Heart right ventricle (tissue), 16 donors: ENCODE measurements at places on chromosomes 2 and 18. TPM values are rescaled to one million over a fixed set of nuclear protein-coding genes. Genes with fewer than 3 reads are reported as not detected.

- no peaks in the 10 kb centered on the region for H3K27me3 ChIP-seq
- DNase-seq: no peak
- peaks cover 12% of the 10 kb centered on the region for H3K4me1 ChIP-seq
- H3K4me3 ChIP-seq: no peak overlapping the region
- no peak overlapping the region for H3K27ac ChIP-seq
Observed at GRCh38 chr2:40118622-40119021, 333.3 kb downstream of the SLC8A1 start.

The CYP27C1 gene
- not detected for total RNA-seq

- no peak for DNase-seq
- H3K27ac ChIP-seq: peak overlapping the region; percentile 63
- H3K4me3 ChIP-seq: no peak overlapping the region
- H3K36me3 ChIP-seq: no peaks in the 10 kb centered on the region
- H3K27me3 ChIP-seq: no peaks in the 10 kb centered on the region
- H3K4me1 ChIP-seq: peaks cover 55% of the 10 kb centered on the region
Observed at GRCh38 chr2:46015671-46016070, 281.5 kb upstream of the EPAS1 start.

DNA sequence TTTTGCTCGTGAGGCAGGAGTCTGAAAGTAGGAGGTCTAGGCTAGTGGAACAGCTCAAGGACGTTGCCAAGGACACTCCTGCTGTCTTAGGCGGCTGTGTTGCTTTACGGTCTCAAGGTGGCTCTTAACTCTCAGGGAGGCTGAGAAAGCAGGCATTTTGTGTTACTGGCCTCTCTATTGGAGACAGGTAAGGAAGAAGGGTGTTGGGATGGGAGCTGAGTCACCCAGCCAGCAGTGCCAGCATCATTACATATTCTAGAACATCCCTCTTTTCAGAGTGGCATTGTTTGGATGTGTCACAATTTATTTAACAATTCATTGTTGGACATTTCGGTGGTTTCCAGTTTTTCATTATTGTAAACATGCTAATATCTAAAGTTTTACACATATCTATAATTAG is 30.8 kb upstream of the TMEM214 start:
- H3K4me3 ChIP-seq: no peak overlapping the region
- H3K36me3 ChIP-seq: no peaks in the 10 kb centered on the region
- no peak for DNase-seq
- no peak overlapping the region for H3K27ac ChIP-seq
- no peaks in the 10 kb centered on the region for H3K4me1 ChIP-seq

DNA sequence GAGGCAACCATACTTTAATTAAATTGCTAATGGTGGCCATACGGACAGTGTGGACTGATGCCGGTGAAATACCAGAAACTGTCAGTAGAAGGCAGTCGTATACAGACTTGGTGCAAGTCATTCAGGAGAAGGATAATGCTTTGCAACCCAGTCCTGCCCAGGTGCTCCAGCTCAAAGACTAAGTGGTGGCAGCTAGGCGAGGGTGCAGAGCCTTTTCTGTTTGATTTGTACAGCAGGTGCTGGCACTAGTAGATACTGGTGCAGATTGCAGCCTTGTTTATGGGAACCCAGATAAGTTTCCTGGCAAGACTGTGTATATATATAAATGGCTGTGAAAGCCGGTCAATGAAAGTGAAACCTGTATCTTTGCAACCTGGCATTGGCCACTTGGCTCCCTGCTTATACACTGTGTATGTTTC is 208.3 kb upstream of the SYT4 start:
- H3K27me3 ChIP-seq: no peaks in the 10 kb centered on the region
- H3K36me3 ChIP-seq: no peaks in the 10 kb centered on the region
- no peaks in the 10 kb centered on the region for H3K4me1 ChIP-seq
- no peak for DNase-seq

DNA sequence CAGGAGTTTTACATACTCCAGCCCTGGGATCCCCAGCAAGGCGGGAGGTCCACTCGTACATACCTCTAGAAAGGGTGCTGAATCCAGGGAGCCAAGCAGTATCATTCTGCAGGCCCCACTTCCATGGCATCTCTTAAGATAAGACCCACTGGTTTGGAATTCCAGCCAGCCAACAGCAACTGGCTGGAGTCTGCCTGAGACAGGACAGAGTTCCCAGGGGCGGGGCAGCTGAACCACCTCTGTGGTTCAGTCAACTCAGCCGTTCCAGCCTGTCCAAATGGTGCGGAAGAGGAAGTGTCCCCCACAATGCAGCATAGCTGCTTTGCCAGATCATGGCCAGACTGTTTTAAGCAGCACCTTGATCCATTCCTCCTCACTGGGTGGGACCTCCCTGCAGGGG is 33.2 kb downstream of the ZNF892 start:
- H3K27me3 ChIP-seq: no peaks in the 10 kb centered on the region
- H3K27ac ChIP-seq: no peak overlapping the region
- DNase-seq: no peak

DNA sequence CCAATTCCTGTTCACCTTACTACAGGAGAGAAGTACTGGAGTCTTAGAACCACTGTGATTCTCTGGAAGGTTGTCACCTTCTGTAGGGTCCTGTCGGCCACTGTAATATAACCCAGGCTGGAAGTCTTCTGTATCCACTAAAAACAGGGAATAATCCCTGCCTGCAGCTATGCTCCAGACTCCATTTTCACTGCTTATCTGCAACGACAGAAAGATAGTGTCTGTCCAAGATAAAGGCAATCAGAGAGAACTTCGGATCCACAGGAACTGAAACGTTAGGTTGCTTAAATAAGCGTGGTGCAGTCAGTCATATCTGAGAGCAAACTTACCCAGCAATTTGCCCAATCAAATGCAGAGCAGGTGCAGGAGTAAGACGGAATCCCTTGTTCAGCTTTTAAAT is 34.2 kb downstream of the ALS2 start:
- H3K27me3 ChIP-seq: no peaks in the 10 kb centered on the region
- H3K4me3 ChIP-seq: no peak overlapping the region
- DNase-seq: no peak
- no peak overlapping the region for H3K27ac ChIP-seq

The ANKRD30BL gene
- not detected for total RNA-seq

GRCh38 chr2:9836074-9836473 is 7.2 kb upstream of the TAF1B start:
- H3K36me3 ChIP-seq: no peaks in the 10 kb centered on the region
- H3K4me1 ChIP-seq: no peaks in the 10 kb centered on the region
- H3K27ac ChIP-seq: no peak overlapping the region
- H3K27me3 ChIP-seq: peaks cover 10% of the 10 kb centered on the region

DNA sequence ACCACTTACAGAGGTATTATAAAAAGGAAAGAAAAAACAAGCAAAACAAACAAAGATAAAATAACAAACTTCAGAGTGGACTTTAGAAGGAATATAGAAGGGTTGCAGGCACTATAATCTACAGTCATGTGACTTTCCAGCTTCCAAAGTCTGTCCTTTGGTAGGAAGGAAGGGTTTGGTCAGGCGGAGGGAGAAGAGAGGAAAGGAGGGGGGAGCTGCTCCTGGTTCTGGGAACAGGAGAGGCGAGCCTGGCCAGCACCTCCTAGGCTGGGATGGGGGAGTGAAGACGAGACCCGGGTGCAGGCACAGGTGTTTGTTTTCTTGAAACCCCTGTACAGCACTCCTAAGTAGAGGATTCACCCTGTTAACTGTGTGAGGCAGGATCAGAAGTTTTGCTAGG is 53.8 kb upstream of the GATA6 start:
- peak; percentile 8 for DNase-seq
- H3K27me3 ChIP-seq: no peaks in the 10 kb centered on the region
- H3K4me3 ChIP-seq: no peak overlapping the region
- peaks cover 8% of the 10 kb centered on the region for H3K4me1 ChIP-seq

The PLCL1 gene
- total RNA-seq: 110 TPM

The CD226 gene
- 0.83 TPM for total RNA-seq

The TIMM21 gene
- 140 TPM for total RNA-seq

GRCh38 chr2:26696351-26696816 is 3.9 kb downstream of the KCNK3 start:
- peaks cover 56% of the 10 kb centered on the region for H3K27me3 ChIP-seq
- H3K36me3 ChIP-seq: no peaks in the 10 kb centered on the region
- DNase-seq: no peak
- no peak overlapping the region for H3K27ac ChIP-seq

GRCh38 chr18:67766930-67767329 is 250.4 kb upstream of the DSEL start:
- H3K36me3 ChIP-seq: no peaks in the 10 kb centered on the region
- no peak overlapping the region for H3K4me3 ChIP-seq
- no peaks in the 10 kb centered on the region for H3K27me3 ChIP-seq
- no peak overlapping the region for H3K27ac ChIP-seq
- H3K4me1 ChIP-seq: no peaks in the 10 kb centered on the region

The ABCG5 gene
- 0.13 TPM for total RNA-seq

The PTPRM gene
- total RNA-seq: 157 TPM

GRCh38 chr2:170739048-170739447 is 23.9 kb downstream of the SP5 start:
- H3K4me3 ChIP-seq: no peak overlapping the region
- H3K27ac ChIP-seq: no peak overlapping the region
- no peak for DNase-seq
- H3K4me1 ChIP-seq: no peaks in the 10 kb centered on the region
- peaks cover 10% of the 10 kb centered on the region for H3K27me3 ChIP-seq
- H3K36me3 ChIP-seq: no peaks in the 10 kb centered on the region

DNA sequence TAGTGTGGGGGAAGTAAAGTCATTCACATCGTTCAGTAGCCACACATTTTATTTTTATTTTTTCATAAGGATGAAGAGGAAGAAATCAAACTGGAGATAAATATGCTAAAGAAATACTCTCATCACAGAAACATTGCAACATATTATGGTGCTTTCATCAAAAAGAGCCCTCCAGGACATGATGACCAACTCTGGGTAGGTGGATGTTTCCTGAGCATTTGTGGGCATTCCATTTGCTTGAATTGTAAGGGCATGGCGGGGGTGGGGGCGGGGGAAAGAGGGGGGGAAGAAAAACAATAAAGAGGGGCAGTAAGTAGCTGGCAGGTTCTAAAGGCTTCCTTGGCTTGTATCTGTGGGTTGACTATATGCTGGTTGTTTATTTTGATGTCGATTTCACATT is 126.4 kb downstream of the MAP4K4 start:
- H3K4me1 ChIP-seq: peaks cover 50% of the 10 kb centered on the region
- peaks cover 29% of the 10 kb centered on the region for H3K36me3 ChIP-seq
- H3K27ac ChIP-seq: no peak overlapping the region
- H3K4me3 ChIP-seq: no peak overlapping the region
- no peak for DNase-seq

DNA sequence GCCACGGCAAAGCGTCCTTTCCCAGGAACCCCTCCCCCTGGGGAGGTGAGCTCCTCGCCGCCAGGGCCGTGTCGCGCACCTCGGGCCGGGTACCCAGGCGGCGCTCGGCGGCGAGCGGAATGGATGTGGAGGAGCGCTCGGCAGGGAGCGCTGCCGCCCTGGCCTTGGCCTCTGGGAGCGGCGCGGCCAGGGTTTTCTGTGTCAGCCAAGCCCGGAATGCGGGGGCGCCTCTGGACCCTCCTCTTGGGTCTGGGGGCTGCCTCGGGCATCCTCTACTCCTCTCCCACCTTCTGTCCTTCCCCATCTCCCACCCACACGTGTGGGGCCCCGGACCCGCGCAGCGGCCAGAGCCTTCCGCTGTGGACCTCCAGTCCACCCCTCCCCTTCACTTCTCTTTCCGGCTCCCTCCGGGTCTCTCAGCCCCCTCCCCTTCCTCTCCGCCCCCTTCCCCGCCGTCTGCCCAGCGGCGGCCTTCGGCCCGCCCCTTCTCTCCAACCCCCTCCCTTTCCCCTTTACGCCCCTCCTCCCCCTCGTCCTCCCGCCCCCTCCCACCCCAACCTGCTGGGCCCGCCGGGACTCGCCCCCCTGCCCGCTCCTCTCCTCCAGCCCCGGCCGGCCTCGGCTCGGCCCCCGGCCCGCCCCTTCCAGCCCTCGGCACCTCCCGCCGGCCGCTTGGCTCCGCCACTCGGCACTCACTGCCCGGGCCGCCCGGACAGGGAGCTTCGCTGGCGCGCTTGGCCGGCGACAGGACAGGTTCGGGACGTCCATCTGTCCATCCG is at the start of gene MERTK:
MERTK (plus strand) TSS at position 684 of the 779 bp plus-strand sequence. CDS start 129 bp downstream, outside the sequence.
- DNase-seq: peak; percentile 91
- peak within 1 kb of the TSS; percentile 95 for H3K27ac ChIP-seq

The C18orf54 gene
- total RNA-seq: 0.55 TPM

The BUB1 gene
- 0.47 TPM for total RNA-seq

DNA sequence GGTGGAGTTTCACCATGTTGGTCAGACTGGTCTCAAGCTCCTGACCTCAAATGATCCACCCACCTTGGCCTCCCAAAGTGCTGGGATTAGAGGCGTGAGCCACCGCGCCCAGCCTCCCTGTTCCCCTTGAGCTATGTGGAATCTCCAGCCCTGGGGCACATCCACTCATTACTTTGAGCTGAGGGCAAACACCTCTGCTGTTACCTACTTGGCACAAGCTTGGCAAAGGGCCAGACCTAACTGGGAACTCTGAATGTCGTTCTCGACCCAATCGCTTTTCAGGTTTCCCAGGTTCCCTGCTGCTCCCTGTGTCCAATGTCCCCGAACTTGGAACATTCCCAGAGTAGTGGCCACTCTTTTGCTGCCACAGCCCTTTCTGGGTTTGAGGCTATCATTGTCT is 40.6 kb downstream of the CHST10 start:
- no peaks in the 10 kb centered on the region for H3K4me1 ChIP-seq
- no peak overlapping the region for H3K27ac ChIP-seq

GRCh38 chr2:80499095-80499494 is 194.5 kb upstream of the LRRTM1 start:
- no peak overlapping the region for H3K27ac ChIP-seq
- no peaks in the 10 kb centered on the region for H3K36me3 ChIP-seq
- no peaks in the 10 kb centered on the region for H3K27me3 ChIP-seq
- H3K4me3 ChIP-seq: no peak overlapping the region
- peak; percentile 51 for DNase-seq

The GTF2A1L gene
- not detected for total RNA-seq

The MEP1B gene
- not detected for total RNA-seq

DNA sequence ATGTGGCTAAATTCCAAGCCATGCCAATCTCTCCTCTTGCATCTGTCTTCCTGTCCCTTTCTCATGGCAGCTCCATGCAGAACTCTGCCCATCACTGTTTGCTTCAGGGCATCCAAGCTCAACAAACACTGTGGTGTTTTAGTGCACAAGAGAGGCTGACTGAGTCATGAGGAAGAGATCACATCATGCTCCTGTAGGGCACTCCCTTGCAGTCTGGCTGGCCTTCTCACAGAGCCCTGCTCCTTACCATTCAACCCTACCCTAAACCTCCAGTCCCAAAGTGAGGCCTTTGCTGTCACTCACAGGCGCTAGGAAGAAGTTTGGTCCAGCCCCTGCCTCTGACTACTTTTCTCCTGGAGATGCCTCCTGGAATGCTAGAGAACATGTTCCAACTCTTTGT is 194.0 kb downstream of the LRATD1 start:
- DNase-seq: no peak
- no peaks in the 10 kb centered on the region for H3K4me1 ChIP-seq
- H3K27ac ChIP-seq: no peak overlapping the region
- H3K4me3 ChIP-seq: no peak overlapping the region
- H3K36me3 ChIP-seq: no peaks in the 10 kb centered on the region
